Kidney epithelial cell (primary cell): ENCODE measurements at places on chromosomes 4 and X.

- no peak for DNase-seq
Observed at GRCh38 chr4:120901731-120902130, 20.8 kb downstream of the PRDM5 start.

DNA sequence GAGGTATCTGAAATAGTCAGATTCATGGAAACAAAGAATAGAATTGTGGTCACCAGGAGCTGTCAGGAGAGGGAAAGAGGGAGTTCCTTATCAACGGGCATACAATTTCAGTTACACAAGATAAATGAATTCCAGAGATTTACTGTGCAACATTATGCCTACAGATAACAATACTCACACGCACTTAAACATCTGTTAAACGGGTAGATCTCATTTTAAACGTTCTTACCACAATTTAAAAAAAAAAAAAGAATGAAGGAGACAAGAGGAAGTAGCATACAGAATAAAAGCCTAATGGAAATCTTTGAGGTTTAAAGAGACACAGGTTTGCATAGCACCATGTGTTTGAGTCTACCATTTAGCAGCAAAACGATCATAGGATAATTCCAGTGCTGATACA lies 298.0 kb downstream of the DKK2 start:
- no peak for DNase-seq

DNA sequence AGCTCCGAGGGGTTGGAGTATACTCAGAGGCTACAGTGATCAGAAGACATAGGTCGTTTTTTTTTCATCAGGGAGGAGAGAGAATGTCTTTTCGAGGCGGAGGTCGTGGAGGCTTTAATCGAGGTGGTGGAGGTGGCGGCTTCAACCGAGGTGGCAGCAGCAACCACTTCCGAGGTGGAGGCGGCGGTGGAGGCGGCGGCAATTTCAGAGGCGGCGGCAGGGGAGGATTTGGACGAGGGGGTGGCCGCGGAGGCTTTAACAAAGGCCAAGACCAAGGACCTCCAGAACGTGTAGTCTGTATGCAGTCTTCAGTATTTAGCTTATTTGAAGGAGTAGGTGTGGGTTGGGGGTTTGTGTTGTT lies 500 bp downstream of the GAR1 start:
- no peak for DNase-seq

- DNase-seq = no peak
Observed at GRCh38 chrX:17497193-17497592, 122.2 kb downstream of the NHS start.

GRCh38 chrX:132461886-132462285 lies 27.0 kb downstream of the MBNL3 start:
- DNase-seq = no peak

DNA sequence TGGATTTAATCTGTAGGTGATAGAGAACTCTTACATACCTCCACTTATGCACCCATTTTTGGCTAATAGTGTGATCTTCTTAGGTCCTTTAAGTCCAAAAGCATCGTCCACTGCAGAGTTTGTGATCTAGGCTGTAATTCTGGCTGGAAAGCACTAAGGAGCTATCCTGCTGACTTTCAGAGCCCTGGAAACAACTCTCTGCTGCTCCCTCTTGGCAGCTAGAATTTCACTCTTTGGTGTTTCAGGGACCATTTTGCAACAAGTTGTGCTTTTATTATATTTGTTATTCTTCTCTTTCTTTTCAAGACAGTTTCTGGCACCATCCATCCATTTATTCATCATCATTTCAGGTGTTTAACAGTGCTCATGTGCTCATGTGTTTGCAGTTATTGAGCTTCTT lies 130.0 kb downstream of the RBM46 start:
- DNase-seq = no peak

DNA sequence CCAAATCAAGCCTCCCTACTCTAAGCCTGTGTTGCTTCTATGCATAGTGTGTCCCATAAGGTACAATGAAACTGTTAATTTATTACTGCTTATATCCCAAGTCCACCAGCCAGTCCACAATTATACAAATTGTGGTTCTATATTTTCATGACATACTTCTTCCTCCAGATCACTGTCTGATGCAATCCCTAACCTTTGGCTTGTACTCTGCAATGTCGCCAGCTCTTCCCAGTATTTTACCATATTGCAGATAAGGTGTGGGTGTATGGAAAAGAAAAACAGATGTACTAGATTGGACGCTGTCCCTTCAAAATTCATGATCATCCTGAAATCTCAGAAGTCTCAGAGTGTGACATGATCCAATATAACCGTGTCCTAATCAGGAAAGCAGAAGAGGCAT lies 286.2 kb downstream of the GASK1B start:
- no peak for DNase-seq

- DNase-seq = no peak
Observed at GRCh38 chr4:151428346-151428745, 19.4 kb downstream of the FHIP1A start.

GRCh38 chr4:791898-792625 lies 33.9 kb downstream of the CPLX1 start:
- no peak for DNase-seq

- no peak for DNase-seq
Observed at GRCh38 chrX:82208975-82209374, 1007.1 kb downstream of the SH3BGRL start.

GRCh38 chr4:168398188-168398587 lies 79.6 kb upstream of the DDX60 start:
- no peak for DNase-seq

GRCh38 chr4:11342401-11342800 lies 86.3 kb downstream of the HS3ST1 start:
- no peak for DNase-seq

DNA sequence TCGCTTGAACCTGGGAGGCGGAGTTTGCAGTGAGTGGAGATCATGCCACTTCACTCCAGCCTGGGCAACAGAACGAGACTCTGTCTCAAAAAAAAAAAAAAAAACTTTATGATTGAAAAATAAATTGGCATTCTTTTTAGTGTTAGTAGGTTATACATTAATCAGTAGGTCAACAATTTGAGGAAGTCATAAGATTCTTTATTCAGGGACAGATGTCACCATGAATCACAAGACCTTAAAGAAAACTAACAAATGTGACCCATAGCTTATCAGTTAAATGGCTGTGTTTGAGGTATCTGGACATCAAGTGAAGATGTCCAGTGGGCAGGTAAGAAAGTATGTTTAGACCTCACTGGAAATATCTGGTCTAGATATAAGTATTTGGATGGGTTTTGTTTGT lies 9.3 kb upstream of the PRMT9 start:
- no peak for DNase-seq

DNA sequence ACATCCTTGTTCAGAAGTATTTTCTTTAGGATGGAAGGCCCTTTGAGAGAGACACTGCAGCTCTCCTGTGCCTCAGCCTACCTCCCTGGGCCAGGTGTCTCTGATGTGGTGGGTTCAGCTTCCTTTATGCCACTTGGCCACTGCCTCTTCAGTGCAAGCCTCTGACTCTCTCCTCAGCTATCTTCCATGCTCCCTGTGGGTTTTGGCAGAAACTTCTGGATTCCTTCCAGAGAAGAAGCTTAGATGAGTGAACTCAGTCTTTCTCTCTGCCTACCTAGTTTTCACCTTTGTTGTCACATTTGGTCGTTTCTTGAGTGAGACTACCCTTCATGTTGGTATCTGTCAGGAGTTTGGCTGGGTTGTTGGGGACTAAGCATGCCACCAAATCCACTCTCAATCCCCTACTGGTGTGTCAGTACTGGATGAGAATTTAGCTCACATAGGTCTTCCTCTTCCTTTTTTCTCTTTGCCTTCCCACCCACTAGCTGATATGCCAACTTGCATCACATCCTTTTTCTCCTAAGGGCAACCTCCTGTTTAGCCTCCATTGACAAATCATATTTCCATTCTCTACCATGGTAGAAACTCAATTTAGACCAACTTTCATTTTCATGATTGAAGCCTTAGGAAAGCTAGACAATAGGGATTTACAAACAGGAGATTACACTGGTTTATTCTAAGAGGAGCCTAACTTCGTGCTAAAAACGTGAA lies 32.0 kb downstream of the IL15 start:
- DNase-seq = no peak

GRCh38 chrX:802846-803245 lies 172.3 kb downstream of the SHOX start:
- no peak for DNase-seq

DNA sequence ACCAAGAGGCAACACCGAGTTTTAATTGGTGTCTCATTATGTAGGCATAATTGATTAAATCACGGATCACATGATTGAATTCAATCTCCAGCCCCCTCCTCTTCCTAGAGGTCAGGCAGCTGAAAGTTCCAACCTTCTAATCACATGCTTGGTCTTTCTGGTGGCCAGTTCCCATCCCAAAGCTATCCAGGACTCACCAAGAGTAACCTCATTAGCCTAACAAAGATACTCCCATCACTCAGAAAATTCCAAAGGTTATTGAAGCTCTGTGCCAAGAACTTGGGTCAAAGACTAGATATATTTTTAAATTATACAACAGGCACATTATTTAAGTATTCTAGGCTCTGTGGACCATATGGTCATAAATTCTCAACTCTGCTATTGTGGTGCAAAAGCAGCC lies 65.1 kb downstream of the SLC10A7 start:
- DNase-seq = no peak

- DNase-seq = no peak
Observed at GRCh38 chr4:122450847-122451246, 5.7 kb downstream of the IL2 start.

- DNase-seq = no peak
Observed at GRCh38 chrX:96372313-96373046, 312.2 kb upstream of the DIAPH2 start.

DNA sequence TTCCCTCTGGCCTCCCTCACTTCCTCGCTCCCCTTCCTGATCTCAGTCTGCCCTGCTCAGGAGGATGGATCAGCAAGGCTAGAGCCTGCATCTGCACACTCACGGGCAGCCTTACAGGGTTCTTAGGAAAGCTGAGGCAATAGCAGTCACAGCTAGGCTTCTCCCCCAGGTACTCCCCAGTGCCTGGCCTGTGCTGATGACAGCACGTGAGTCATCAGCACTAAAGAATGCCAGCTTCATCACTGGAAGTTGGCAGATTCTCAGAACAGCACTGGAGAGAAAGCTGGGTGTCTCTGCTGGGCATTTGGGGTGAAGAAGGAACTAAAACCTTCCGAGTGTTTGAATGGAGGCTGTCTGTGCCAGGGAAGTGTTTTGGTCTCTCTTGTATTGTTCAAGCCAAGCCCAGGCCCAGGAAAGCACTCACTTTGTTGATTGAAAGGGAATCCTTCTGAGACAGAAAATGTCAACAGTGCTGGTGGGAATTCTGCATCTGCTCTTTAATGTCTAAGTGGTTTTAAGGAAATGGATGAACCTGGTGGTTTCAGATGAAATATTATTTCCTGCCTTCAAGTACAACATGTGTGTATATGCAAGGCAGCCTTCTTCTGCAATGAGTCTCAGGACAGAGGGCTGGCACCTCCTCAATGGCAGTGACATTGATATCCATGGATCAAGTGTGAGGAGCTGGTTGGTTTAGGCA lies 73.0 kb upstream of the SCOC start:
- peak; percentile 63 for DNase-seq

DNA sequence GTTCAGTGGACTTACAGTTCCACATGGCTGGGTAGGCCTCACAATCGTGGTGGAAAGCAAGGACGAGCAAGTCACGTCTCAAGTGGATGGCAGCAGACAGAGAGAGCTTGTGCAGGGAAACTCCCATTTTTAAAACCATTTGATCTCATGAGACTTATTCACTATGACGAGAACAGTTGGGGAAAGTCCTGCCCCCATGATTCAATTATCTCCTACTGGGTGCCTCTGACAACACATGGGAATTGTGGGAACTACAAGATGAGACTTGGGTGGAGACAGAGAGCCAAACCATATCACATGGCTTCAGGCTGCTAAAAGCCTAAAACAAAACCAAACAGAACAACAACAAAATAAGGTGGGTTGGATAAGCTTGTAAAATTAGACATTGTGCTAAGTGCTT lies 194.4 kb upstream of the CPEB2 start:
- DNase-seq = no peak

DNA sequence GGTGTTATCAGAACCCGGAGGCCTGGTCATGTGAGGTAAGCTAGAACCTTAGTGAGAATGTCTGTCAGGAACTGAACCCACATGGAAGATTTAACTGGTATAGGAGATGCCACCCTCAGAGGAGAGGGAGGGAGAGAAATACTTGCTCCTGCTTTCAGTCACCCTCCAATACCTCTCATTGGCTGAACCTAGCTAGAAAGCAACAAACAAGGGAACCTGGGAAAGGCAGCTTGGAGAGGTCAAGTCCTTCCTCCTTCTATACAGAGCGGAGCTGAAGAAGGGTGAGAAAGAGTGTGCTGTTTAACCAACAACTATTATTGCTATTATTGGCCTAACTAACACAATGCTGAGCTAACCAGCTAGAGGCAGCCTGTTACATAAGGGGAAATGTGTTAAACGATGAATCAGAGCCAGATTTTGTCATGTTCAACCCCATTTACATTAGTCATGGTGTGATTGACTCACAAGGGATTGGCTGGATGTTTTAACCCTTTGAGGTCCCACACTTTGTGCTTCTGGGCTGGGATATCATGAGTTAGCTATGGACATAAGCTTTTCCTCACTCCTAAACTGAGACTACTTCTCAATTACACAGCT lies 96.5 kb upstream of the ESX1 start:
- peak; percentile 65 for DNase-seq

- DNase-seq = no peak
Observed at GRCh38 chr4:146232131-146232722, 17.9 kb downstream of the REELD1 start.

DNA sequence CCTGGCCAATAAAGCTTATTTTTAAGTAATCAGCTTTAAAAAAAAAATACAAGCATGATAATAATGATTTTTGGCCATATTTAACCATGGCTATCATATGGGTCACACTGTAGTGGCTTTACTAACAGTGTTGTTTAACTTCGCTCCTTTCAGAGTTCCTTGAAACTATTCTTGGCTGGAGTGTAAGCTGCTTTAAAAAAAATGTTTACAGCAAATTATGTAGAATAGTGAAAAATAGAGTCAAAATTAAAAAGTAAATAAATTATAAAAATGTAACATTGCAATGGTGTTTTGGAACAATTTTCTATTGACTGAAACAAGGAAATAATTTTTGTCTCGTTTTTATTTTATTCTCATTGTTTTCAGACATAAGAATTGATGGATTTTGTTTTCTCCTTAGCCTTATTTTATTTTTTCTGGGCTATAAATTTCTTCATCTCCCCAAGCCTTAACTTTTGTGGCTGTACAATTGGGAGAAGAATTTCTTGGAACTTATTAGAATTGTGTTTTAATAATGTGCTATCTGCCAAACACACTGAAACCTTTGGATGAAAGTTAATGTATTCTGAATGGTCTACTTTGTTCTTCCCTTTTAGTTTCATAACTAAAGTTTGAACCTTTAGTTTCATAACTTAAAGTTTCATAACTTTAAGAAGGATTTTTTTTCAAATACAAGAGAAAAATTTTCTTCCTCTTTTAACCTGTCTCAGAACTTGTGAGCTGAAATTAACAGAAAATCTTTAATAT lies 182.0 kb downstream of the ARHGAP24 start:
- no peak for DNase-seq

GRCh38 chr4:120731561-120731960 lies 191.0 kb downstream of the PRDM5 start:
- peak; percentile 25 for DNase-seq

GRCh38 chr4:123120473-123120872 lies 198.1 kb upstream of the NUDT6 start:
- DNase-seq = no peak
